ENCODE measurements at places on chromosomes 16 and 17.
A peak's percentile ranks its signal among the peaks of the same experiment; 100 is the strongest.

GRCh38 chr16:79723583-79724168, 123.1 kb upstream of the MAF start:
- no peak for DNase-seq

DNA sequence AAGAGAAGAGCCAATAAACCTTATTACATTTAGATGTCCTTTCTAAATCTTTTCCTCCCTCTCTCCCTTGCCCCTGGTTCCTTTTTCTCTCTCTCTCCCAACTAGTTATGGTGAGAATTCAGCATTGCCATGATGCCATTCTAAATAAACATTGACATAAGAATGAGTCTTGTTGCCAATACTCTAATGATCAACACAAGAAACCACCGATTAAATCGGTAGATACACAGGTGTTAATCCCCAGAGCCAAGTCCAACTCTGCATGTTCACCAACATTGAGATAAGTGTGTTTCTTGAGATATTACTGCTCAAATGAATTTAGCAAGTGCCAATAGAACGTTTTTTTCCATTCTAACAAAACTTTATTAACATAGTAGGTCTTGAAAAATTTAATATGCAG, 412.1 kb downstream of the KCNJ2 start:
- DNase-seq, result no peak

DNA sequence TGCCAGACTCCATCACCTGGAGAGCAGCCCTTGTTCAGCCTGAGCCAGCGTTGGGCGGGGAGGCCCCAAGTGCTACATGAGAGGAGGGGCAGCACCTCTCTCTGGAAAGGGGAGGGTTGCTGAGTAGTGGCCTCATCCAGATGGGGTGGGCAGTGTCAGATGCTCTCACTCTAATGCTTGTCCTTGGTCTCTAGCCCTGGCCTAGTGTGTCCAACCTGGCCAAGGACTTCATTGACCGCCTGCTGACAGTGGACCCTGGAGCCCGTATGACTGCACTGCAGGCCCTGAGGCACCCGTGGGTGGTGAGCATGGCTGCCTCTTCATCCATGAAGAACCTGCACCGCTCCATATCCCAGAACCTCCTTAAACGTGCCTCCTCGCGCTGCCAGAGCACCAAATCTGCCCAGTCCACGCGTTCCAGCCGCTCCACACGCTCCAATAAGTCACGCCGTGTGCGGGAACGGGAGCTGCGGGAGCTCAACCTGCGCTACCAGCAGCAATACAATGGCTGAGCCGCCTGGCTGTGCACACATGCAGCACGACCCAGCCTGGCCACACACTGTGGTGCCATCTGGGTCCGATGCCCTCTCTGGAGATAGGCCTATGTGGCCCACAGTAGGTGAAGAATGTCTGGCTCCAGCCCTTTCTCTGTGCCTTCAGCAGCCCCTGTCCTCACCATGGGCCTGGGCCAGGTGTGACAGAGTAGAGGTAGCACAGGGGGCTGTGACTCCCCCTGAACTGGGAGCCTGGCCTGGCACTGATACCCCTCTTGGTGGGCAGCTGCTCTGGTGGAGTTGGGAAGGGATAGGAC, 4.3 kb downstream of the CTRL start:
- DNase-seq, result no peak

GRCh38 chr16:67163999-67164558, 466 bp upstream of the HSF4 start:
- DNase-seq, result no peak

- DNase-seq, result no peak
Measured at GRCh38 chr16:8286348-8286747, 304.0 kb downstream of the TMEM114 start.

- DNase-seq, result no peak
Measured at GRCh38 chr17:73625991-73626673, 18.1 kb downstream of the SDK2 start.

- no peak for DNase-seq
Measured at GRCh38 chr17:63973930-63974593, 1.3 kb upstream of the SCN4A start.

- DNase-seq, result no peak
Measured at GRCh38 chr16:48299471-48299870, 52.1 kb upstream of the ABCC11 start.

- no peak for DNase-seq
Measured at GRCh38 chr17:63573634-63574033, 23.4 kb downstream of the DCAF7 start.

DNA sequence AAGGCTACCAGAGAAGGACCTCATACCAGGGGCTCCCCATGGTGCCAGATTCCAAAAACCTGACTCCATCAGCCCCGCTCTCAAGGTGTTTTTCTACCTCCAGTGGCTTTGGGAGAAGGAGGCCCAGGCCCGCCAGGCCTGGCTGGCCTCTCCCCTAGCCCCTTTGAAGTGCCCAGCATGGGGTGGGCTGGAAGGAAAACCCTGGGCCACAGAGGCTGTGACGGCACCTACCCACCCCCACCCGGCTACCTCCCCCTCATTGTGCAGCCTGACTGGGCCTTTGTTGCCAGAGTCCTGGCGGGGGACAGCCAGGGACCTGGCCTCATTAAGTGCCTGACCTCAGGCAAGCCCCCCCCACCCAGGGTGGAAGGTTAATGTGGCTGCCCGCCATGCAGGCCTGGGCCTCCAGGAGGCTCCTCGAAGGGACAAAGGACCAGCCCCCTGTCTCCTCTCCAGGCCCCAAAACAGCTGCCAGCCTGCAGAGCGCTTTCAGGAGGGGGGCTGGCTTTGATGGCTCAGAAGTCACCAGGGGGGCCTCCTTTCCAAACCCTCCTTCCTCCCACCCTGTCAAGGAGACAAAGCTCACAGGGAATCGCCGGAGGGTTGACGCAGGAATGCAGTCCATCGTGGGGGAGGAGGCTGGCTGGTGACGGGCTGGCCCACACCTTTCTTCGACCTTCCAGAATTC, 159.4 kb downstream of the ZNF423 start:
- DNase-seq, result no peak

DNA sequence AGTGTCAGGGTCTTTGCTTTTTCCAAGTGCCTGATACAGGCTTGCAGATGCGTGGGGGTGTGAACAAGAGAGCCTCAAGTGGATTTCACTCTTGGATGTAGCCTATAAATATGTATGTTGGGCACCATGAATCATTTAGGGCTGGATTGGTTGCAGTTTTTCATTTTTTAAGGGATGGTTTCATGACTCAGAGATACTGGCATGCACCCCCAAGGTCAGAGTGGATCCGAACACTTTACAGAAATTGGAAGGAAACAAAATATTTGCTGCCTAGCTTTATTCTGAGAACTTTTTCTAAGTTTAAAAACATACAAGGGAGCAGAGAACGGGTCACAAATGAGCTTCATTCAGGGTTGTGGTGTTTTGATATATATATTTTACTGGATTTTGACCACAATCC, 436.8 kb upstream of the ERCC4 start:
- DNase-seq, result no peak

DNA sequence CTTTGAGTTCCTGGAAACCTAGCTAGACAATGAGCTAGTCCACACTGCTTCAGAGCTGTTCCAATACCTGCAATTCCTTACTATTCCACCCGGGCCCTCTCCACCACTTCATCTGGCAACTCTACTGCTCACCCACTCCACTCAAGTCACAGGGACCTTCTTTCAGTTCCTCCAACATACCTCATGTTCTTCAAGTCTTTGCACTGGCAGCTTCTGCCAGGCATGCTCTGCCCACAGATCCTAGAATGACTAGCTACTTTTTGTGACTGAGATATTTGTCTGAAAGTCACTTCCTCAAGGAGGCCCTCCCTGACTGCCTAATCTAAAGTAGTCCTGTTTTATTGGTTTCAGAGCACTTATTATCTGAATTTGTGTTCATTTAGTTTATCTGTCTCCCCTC, 86.4 kb downstream of the TEX14 start:
- DNase-seq, result no peak

GRCh38 chr16:57185446-57185944, 344 bp downstream of the PSME3IP1 start:
- no peak for DNase-seq

- peak; percentile 10 for DNase-seq
Measured at GRCh38 chr17:73474370-73474988, 162.7 kb upstream of the CDC42EP4 start.

GRCh38 chr16:2458887-2459646, 842 bp upstream of the TEDC2 start:
- no peak for DNase-seq

DNA sequence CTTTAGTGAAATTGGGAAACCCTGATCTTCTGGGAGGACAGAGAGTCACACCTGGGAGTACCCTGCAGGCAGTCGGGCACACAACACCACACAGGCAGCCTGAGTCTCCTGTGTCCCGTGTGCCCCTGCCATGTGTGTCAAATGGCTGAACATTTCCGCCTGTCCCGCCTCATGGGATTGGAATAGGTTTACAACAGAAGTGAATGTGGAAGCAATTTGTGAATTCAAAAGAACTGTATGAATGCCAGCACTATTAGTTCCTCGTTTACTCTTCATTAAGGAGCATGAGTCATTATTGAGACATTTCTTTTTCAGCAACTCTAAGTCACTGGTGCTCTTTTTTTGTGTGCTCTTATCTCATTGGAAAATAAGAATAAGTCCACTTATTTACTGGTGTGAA, 226.5 kb downstream of the PMP22 start:
- DNase-seq, result no peak

DNA sequence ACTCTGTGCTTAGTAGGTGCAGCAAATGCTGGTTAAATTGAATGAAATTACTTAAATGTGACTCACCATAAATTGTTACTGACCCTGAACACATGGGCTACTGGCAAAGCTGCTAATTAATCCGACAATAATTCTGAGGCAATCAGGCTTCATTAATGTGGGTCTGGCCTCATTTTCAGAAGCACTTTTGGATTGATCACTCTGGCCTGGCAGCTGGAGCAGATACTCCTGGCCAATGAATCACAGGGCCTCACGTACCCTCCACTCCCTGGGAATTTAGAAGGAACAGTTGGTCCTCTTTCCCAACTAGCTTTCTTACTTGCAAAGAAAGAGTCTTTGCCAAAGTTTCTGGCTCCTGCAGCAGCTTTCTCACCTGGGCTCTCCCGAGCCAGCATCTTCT, 162.0 kb upstream of the ZKSCAN2 start:
- no peak for DNase-seq

Data from anterior cingulate cortex (tissue), 58 donors.